ENCODE measurements at places on chromosomes 13 and 19. TPM values are rescaled to one million over a fixed set of nuclear protein-coding genes. Genes with fewer than 3 reads are reported as not detected.

DNA sequence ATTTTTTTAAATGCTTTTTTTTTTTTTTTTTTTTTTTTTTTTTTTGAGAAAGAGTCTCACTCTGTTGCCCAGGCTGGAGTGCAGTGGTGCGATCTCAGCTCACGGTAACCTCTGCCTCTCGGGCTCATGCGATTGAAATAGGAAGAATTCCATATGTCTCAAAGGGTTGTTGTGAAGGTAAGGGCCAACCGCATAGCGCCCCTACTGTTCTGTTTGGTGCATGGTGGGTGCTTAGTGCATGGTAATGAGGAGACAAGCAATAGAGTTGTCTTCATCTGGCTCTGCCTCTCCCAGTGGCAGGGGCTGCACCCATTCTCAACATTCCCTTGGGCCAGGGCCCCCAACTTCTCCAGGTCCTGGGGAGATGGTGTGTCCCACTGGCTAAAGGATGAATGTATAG lies 68.7 kb downstream of the RASL11A start:
- no peak overlapping the region for H3K4me3 ChIP-seq
- peaks cover 7% of the 10 kb centered on the region for H3K4me1 ChIP-seq
- H3K36me3 ChIP-seq: peaks cover 2% of the 10 kb centered on the region
- DNase-seq: no peak
- no peak overlapping the region for H3K27ac ChIP-seq
- peaks cover 41% of the 10 kb centered on the region for H3K27me3 ChIP-seq

GRCh38 chr19:3788996-3789778 lies 3.0 kb upstream of the MATK start:
- no peak for DNase-seq
- peaks cover 3% of the 10 kb centered on the region for H3K36me3 ChIP-seq
- no peak overlapping the region for H3K4me3 ChIP-seq
- H3K4me1 ChIP-seq: peaks cover 2% of the 10 kb centered on the region
- no peak overlapping the region for H3K27ac ChIP-seq

GRCh38 chr19:15584541-15585115 lies 30.4 kb upstream of the CYP4F8 start:
- peaks cover 24% of the 10 kb centered on the region for H3K27me3 ChIP-seq
- H3K4me1 ChIP-seq: peaks cover under 1% of the 10 kb centered on the region
- no peak overlapping the region for H3K27ac ChIP-seq
- H3K36me3 ChIP-seq: no peaks in the 10 kb centered on the region

DNA sequence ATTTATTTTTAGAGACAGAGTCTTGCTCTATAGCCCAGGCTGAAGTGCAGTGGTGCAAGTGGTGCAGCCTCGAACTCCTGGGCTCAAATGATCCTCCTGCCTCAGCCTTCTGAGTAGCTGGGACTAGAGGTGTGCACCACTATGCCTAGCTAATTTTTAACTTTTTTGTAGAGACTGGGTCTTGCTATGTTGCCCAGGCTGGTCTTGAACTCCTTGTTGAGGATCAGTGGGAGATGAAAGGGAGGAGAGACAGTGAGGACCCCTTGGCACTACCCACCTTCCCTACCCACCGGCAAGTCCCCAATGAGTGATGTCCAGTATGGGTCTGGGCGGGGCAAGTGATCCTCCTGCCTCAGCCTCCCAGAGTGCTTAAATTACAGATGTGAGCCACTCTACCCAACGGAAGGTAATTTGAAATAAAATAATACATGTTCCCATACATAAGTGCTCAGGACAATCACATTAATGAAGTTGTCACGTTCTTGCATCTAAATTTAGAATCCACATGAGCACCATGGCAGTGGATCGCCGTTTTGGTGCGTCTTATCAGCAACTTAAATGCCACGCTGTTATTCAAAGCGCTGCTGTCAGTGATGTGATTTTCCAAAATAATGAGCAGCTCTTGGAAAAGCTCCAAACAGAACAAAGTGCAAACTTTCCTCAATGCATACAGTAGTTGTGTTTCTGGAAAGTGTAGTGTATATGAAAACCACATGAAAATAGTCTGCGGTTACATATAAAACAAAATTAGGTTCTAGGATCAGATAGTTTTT lies 5.9 kb upstream of the ARL11 start:
- H3K4me3 ChIP-seq: no peak overlapping the region
- H3K27ac ChIP-seq: no peak overlapping the region
- no peak for DNase-seq
- H3K27me3 ChIP-seq: peaks cover 11% of the 10 kb centered on the region
- no peaks in the 10 kb centered on the region for H3K4me1 ChIP-seq

DNA sequence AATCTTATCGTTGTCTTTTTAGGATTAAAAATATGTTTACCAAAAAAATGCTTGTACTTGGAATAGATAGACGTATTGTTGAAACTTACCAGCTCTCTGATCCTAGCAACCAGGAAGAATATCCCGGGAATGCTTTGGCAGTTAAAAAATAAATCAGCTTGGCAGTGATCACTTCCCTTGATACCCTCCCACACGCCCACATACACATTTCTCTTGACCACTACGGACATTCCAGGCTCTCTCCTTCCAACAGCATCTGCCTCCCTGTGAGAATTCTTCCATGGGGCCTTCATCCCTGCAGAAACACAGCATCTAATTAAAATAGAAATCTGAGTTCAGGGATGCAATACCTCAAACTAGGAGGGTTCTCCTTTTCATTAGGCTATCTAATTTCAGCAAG lies 57.9 kb downstream of the THSD1 start:
- no peak overlapping the region for H3K4me3 ChIP-seq
- no peak overlapping the region for H3K27ac ChIP-seq
- no peaks in the 10 kb centered on the region for H3K36me3 ChIP-seq
- peaks cover 4% of the 10 kb centered on the region for H3K4me1 ChIP-seq
- H3K27me3 ChIP-seq: peaks cover 44% of the 10 kb centered on the region

DNA sequence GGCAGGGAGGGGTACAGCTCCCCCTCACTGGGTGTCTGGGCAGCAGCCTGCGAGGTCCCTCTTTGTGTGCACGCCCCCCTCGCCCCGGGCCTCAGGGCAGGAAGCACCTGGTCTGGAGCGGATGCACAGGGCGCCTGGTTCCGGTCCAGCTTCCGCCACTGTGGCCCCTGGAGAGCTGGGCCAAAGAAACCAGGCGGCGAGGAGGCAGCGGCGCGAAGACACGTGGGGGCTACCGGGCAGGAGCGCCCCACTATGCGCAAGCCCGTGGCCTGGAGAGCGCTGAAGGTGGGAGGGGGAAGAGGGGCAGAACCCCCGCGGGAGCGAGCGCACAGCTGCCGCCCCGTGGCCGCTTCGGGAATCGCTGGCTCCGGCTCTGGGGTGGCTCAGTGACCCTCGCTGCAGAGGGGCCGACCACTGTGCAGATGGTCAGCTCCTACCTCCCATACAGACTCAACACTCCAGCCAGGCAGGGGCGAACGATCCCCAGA lies 1.7 kb upstream of the LYL1 start:
- H3K27me3 ChIP-seq: no peaks in the 10 kb centered on the region
- DNase-seq: peak; percentile 48
- no peaks in the 10 kb centered on the region for H3K36me3 ChIP-seq
- peak overlapping the region; percentile 60 for H3K27ac ChIP-seq
- peak overlapping the region; percentile 92 for H3K4me3 ChIP-seq

DNA sequence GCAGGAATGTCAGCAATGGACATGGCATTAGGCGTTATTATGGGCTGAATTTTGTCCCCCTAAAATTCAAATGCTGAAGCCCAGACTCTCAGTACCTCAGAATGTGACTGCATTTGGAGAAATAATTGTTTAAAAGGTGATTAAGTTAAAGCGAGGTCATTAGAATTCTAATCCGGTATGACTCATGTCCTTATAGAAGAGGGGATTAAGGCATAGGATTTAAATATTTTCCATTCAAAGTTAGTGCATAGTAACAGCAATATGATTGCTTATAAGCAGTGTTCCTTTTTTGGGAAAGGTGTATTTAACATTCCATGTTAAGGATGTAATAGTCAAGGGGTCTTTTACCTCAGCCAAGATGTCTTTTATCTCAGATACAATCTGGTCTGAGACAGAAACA lies 95.5 kb downstream of the NHLRC3 start:
- H3K4me3 ChIP-seq: no peak overlapping the region
- no peak overlapping the region for H3K27ac ChIP-seq
- no peaks in the 10 kb centered on the region for H3K36me3 ChIP-seq
- no peak for DNase-seq

- DNase-seq: no peak
- peaks cover 10% of the 10 kb centered on the region for H3K4me1 ChIP-seq
- H3K27ac ChIP-seq: no peak overlapping the region
- H3K36me3 ChIP-seq: no peaks in the 10 kb centered on the region
- no peaks in the 10 kb centered on the region for H3K27me3 ChIP-seq
Observed at GRCh38 chr13:39095500-39095899, 57.2 kb downstream of the NHLRC3 start.

- no peak overlapping the region for H3K27ac ChIP-seq
- no peak for DNase-seq
- no peaks in the 10 kb centered on the region for H3K4me1 ChIP-seq
- H3K4me3 ChIP-seq: no peak overlapping the region
- no peaks in the 10 kb centered on the region for H3K27me3 ChIP-seq
Observed at GRCh38 chr19:2341982-2342381, 13.5 kb downstream of the SPPL2B start.

GRCh38 chr13:20801707-20802106 lies 27.9 kb upstream of the EEF1AKMT1 start:
- H3K27me3 ChIP-seq: no peaks in the 10 kb centered on the region
- DNase-seq: no peak
- H3K36me3 ChIP-seq: peaks cover 4% of the 10 kb centered on the region
- peak overlapping the region; percentile 71 for H3K27ac ChIP-seq
- peaks cover 27% of the 10 kb centered on the region for H3K4me1 ChIP-seq

GRCh38 chr13:46654951-46655350 lies 102.0 kb downstream of the LRCH1 start:
- no peak overlapping the region for H3K4me3 ChIP-seq
- H3K27me3 ChIP-seq: no peaks in the 10 kb centered on the region
- H3K36me3 ChIP-seq: peaks cover 2% of the 10 kb centered on the region
- no peak overlapping the region for H3K27ac ChIP-seq
- no peak for DNase-seq

GRCh38 chr19:21622920-21623319 lies 117.5 kb downstream of the ZNF429 start:
- no peak for DNase-seq
- H3K4me3 ChIP-seq: no peak overlapping the region
- no peaks in the 10 kb centered on the region for H3K27me3 ChIP-seq

DNA sequence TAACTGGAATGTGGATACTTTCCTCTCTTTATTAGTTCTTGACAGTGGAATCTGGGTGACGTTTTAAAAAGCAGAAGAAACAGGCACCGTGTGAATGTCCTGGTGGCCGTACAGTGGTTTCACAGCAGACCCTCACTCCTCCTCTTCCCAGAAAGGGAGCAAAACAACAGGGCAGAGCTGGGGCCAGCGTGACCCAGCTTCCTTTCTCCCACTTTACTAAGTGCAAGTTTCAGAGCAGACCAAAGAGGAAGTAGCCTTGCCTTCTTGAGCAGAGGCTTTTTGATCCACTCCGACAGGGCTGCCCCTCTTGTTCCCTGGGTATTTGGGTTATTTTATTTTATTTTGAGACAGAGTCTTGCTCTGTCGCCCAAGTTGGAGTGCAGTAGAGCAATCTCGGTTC lies 19.6 kb upstream of the C19orf33 start:
- no peak overlapping the region for H3K27ac ChIP-seq
- no peak overlapping the region for H3K4me3 ChIP-seq
- peaks cover 8% of the 10 kb centered on the region for H3K4me1 ChIP-seq
- DNase-seq: no peak
- no peaks in the 10 kb centered on the region for H3K36me3 ChIP-seq

- DNase-seq: no peak
- H3K4me1 ChIP-seq: no peaks in the 10 kb centered on the region
Observed at GRCh38 chr13:88754141-88754540, 1083.0 kb downstream of the SLITRK5 start.

- H3K27ac ChIP-seq: no peak overlapping the region
- H3K27me3 ChIP-seq: peaks cover 9% of the 10 kb centered on the region
- H3K4me3 ChIP-seq: peak overlapping the region; percentile 94
- H3K36me3 ChIP-seq: no peaks in the 10 kb centered on the region
- peaks cover 22% of the 10 kb centered on the region for H3K4me1 ChIP-seq
- peak; percentile 62 for DNase-seq
Observed at GRCh38 chr19:49017666-49018351, 918 bp upstream of the LHB start.

GRCh38 chr19:17289489-17289888 lies 7.8 kb downstream of the ANKLE1 start:
- H3K4me1 ChIP-seq: peaks cover 5% of the 10 kb centered on the region
- no peaks in the 10 kb centered on the region for H3K27me3 ChIP-seq
- no peaks in the 10 kb centered on the region for H3K36me3 ChIP-seq
- H3K4me3 ChIP-seq: no peak overlapping the region
- no peak for DNase-seq
- H3K27ac ChIP-seq: no peak overlapping the region

- H3K4me3 ChIP-seq: no peak overlapping the region
- H3K36me3 ChIP-seq: no peaks in the 10 kb centered on the region
- H3K27me3 ChIP-seq: peaks cover 4% of the 10 kb centered on the region
- no peak overlapping the region for H3K27ac ChIP-seq
- DNase-seq: no peak
Observed at GRCh38 chr19:56838909-56839651, 1.4 kb downstream of the PEG3 start.

DNA sequence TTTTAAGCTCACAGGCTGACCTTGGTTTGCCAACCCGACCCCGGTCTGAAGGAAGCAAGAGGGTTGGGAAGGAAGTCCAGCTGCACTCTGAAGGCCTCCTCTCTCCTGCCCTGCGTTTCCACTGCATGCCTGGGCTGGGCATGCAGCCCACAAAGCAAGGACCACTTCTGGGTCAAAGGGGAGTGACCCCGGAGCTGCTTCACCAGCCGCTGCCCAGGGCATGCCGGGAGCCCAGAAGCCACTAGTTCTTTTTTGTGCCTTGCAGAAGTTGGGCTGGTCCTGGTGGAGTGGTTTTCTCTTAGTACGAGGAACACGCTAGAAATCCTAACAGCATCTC lies 166.7 kb downstream of the FLT1 start:
- H3K27me3 ChIP-seq: peaks cover 10% of the 10 kb centered on the region
- H3K4me1 ChIP-seq: peaks cover 3% of the 10 kb centered on the region
- no peak for DNase-seq
- no peaks in the 10 kb centered on the region for H3K36me3 ChIP-seq

GRCh38 chr13:110307767-110308655 lies 927 bp downstream of the COL4A2 start:
- H3K27me3 ChIP-seq: peaks cover 83% of the 10 kb centered on the region
- H3K27ac ChIP-seq: no peak overlapping the region
- peaks cover 5% of the 10 kb centered on the region for H3K36me3 ChIP-seq
- no peak overlapping the region for H3K4me3 ChIP-seq

DNA sequence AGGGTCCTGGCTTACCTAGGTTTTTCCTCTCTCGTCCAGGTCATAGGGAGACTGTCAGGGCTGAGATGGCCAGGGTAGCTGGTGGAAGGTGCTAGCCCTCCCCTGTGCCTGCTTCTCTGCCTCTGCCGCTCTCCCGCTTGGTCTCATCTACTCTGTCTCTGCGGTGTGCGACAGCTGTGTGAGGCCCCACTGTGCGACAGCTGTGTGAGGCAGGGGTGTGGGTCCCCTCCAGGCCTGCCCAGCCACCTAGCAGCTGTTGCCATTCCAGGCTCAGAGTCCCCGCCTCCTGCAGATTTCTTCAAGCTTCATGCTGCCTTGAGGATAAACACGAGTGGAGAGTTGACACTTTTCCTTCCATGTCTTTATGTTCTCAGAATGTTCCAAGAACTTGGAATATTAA lies 53.0 kb downstream of the ARHGEF7 start:
- peak overlapping the region; percentile 5 for H3K27ac ChIP-seq
- peaks cover 3% of the 10 kb centered on the region for H3K36me3 ChIP-seq
- DNase-seq: no peak
- H3K27me3 ChIP-seq: no peaks in the 10 kb centered on the region

MBD3L2 gene
- total RNA-seq: not detected

ACTMAP gene
- total RNA-seq: 6.7 TPM

KLK3 gene
- total RNA-seq: not detected

TTC9B gene
- not detected for total RNA-seq

KCNJ14 gene
- total RNA-seq: 1.7 TPM

GPR183 gene
- total RNA-seq: 249 TPM

TMEM143 gene
- 8.8 TPM for total RNA-seq

RFC3 gene
- total RNA-seq: 6.2 TPM

CRX gene
- not detected for total RNA-seq

OR7D2 gene
- total RNA-seq: not detected
